Airway epithelial cell (primary cell): ENCODE measurements at places on chromosomes 7 and 10. TPM values are rescaled to one million over a fixed set of nuclear protein-coding genes. Genes with fewer than 3 reads are reported as not detected.

Gene XRCC2
- total RNA-seq, result 4.3 and 6.1 TPM in 2 replicates

Gene SNX10
- total RNA-seq, result 1.6 and 1.9 TPM in 2 replicates

Gene UCN3
- total RNA-seq, result not detected in 2 replicates

Gene LRMDA
- total RNA-seq, result 1.3 TPM in 2 replicates

Gene AS3MT
- total RNA-seq, result 2.1 and 3.2 TPM in 2 replicates

Gene CFAP69
- 0.28 and 0.49 TPM in 2 replicates for total RNA-seq

Gene SDK1
- total RNA-seq, result 0.21 and 0.23 TPM in 2 replicates

Gene ZNF365
- total RNA-seq, result 0.14 and 0.42 TPM in 2 replicates
